ENCODE measurements at places on chromosomes 2 and 18.

DNA sequence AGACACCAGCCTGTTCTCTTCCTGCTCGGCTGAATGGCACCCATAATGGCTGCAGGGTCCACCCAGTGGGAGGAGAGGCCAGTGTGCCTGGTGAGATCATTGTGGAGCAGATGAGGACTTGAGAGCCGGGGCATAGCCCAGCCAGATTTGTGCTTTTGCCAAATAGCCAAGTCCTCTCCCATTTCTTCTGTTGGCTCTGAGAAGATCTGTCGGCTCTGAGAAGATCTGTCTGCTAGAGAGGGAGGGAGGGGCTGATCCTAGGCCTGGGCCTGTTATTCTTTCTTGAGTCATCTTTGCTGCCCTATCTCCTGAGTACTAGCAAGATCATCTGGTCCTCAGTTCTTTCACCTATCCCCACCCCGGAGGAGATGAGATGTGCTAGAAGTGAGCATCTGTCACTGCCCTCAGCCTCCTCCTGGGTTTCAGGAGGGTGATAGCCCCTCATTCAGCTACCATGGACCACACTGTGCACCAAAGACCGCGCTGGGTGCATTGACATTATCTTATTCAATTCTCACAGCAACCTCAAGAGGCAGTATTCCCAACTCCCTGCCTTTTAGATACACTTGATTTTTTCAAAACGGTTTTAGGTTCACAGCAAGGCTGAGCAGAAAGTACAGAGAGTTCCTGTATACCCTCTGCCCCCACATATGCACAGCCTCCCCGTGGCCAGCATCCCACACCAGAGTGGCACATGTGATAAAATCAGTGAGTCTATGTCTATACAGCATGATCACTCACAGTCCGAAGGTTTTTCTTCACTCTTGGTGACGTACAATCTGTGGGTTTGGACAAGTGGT, 98.6 kb downstream of the CAPN13 start:
- DNase-seq, result no peak

DNA sequence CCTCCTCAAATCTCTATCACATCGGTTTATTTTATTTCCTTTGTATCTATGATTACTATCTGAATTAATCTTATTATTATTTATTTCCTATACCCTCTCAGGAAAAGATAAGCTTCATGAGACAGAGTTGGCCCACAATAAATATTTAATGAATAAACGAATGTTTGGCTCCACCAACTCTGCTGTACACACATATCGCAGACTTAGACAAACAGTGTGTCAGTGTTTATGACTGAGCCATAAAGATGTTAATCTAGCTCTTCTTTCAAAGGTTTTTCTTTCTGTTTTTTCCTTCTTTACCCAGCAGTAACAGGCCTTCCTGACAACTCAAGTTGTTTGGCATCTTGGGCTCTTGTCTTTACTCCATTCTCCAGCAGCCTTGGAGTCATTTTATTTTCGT, 329.5 kb downstream of the CDH2 start:
- no peak for DNase-seq

- no peak for DNase-seq
Measured at GRCh38 chr2:239264838-239265651, 135.8 kb downstream of the HDAC4 start.

DNA sequence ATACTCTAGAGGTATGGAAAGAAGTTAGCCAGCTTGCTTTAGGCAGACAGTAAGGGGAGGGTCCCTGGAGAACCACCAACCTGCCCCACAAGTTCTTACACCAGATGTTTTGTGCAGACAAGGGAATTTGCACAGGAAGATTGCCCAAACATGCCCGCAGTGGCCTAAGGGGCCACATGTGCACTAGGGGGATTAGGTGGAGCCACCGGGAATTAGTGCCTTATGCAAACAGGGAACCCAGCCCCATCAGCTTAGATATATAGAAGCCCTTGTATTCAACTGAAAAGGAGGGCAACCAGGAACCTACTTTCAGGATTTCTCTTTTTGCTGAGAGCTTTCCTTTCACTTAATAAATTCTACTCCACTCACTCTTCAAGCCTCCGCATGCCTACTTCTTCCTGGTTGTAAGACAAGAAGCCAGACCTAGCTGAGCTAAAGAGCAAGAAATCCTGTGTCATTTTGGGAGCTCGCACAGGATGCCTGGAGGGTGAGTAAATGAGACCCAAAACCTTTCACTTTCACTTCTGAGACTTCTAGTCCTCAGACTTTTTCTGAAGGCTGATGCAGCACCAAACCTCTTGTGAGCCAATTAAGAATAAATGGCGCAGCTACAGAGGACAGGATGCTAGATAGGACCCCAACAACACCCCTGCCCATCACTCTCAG, 146.3 kb downstream of the GCA start:
- no peak for DNase-seq

DNA sequence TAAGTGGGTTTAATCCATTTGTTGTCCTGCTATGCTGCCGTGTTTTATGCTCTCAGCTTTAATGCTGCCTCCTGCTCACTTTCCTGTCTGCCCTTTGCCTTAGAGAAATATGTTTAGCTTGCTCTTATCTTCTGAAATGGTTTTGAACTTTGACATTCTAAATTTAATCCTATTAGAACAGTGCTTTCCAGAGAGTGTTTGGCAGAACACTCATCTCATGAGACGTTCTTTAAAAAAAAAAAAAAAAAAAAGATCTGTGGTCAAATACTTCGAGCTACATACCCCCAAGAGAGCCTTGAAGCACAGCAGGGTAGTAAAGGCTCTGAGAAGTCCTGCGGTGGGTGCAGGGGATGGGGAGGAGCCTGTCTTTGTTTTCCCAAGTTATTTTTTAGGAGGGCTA, 161.3 kb downstream of the SPP2 start:
- no peak for DNase-seq

DNA sequence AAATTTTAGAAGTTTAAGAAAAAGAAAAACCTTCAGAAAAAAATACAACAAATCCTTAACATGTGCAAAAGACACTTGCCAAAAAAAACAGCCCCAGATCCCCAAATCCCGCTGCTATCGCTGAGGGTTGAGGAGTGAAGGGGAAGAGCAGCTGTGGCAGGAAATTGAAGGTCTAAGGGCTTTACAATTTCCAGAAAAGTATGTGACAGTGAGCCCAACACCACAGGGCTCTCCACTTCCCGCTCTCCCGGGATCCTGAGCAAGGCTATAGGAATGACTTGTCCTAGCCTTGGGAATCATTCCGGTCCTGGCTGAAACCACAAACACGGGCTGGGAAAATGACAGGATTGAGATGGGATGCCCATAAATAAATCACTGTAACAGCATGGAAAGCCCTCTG, 191.4 kb downstream of the TMEM163 start:
- DNase-seq, result no peak

GRCh38 chr18:22613788-22614187, 196.1 kb upstream of the CTAGE1 start:
- DNase-seq, result no peak

- DNase-seq, result no peak
Measured at GRCh38 chr2:210267698-210268097, 42.5 kb upstream of the ACADL start.

DNA sequence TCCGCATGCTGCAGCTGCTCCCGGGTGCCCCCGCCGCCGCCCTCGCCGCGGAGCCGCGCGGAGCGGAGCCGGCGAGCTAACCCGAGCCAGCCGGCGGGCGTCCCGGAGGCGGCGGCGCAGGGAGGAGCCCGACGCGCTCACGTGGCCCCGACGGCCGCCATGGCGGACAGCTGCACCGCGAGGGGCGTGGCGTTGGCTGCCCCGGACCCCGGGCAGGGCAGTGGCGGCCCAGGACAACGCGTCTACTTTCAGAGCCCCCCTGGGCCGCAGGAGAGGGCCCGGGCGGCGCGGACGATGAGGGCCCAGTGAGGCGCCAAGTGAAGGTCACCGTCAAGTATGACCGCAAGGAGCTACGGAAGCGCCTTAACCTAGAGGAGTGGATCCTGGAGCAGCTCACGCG, 30.0 kb upstream of the CCNYL1 start:
- DNase-seq, result no peak

- DNase-seq, result no peak
Measured at GRCh38 chr2:143087033-143087432, 42.2 kb upstream of the ARHGAP15 start.

- no peak for DNase-seq
Measured at GRCh38 chr2:213627835-213628460, 343.7 kb downstream of the SPAG16 start.

GRCh38 chr2:126999106-126999756, 100.5 kb downstream of the TEX51 start:
- no peak for DNase-seq

- no peak for DNase-seq
Measured at GRCh38 chr2:240764605-240765004, 55.4 kb downstream of the KIF1A start.

DNA sequence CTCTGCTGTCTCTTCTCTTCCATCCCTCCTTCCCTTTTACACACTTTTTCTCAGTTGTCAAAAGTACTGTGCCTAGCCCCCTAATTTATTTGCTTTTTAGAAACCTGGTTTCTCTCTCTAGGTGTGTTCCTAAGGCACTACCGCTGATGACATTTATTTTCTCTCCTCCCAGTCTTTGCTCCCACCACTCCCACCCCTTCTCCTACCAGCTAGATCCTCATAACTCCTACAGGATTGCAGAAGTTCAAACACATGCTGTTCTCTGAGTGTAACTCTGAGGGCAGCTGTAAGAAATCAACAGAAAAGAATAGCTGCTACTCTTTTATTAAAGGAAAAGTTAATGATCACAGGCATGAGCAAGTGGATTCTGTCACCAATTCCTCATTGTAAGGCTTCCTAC, 22.3 kb upstream of the LRRTM1 start:
- no peak for DNase-seq

DNA sequence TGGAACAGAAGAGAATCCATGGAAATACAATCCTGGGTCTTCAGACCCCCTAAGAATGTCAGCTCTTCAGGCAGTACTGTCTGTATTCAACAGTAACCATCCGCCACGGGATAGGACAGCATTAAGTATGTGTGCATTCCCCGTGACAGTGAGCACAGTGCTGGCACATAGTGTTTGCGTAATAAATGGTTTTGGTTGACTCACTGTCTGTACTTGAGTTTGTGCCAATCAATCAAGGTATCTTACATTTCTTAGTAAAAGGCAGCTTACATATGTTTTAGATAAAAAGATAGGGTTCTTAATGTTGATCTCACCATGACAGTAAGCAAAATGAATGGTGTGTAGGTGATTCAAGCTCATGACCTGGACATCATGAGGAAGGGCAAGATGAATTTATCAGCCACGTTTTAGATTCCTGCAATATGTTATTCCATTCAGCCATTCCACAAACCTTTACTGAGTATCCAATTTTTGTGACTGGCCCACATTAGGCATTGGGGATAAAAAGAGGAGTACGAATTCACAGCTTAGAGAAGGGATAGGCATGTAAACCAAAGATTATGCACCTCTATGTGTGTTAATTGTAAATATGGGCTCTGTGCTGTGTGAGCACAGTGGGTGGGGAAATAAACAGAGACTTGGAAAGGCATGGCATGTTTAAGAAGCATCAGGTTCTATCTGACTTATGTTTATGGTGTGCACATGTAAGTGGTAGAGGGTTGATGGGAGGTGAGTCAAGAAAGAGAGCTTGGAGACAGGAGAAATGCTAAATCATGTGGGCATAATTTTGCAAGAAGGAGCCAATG, 258.8 kb downstream of the SLC8A1 start:
- no peak for DNase-seq

DNA sequence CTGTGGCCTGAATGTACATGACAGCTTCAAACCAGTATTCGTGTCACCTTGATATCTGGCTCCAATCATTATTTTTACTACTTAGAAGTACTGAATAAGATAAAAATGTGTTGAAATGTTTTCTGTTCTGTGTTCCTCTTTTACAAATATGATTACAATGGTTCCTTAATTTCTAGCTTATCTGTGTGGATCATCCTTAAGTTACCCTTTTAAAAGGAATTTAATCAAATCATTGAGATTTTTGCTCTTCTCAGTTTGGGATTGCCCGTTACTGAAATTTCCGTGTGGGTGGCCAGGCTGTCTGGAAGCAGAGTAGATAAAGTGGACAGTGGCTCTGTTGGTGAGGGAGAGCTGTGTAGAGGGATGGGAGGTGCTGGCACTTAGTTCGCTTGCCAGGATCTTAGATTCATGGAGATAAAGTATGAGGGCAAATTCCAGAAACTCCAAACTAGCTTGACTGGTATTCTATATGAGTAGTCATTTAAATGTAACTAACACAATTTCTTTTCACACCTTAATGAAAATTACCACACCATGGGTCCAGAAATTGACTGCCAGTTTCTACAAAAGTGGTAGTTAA, 27.4 kb upstream of the SAG start:
- DNase-seq, result no peak

GRCh38 chr2:161044095-161044865, 115.9 kb upstream of the TANK start:
- no peak for DNase-seq

GRCh38 chr2:190169221-190170072, 106.9 kb upstream of the MSTN start:
- no peak for DNase-seq

DNA sequence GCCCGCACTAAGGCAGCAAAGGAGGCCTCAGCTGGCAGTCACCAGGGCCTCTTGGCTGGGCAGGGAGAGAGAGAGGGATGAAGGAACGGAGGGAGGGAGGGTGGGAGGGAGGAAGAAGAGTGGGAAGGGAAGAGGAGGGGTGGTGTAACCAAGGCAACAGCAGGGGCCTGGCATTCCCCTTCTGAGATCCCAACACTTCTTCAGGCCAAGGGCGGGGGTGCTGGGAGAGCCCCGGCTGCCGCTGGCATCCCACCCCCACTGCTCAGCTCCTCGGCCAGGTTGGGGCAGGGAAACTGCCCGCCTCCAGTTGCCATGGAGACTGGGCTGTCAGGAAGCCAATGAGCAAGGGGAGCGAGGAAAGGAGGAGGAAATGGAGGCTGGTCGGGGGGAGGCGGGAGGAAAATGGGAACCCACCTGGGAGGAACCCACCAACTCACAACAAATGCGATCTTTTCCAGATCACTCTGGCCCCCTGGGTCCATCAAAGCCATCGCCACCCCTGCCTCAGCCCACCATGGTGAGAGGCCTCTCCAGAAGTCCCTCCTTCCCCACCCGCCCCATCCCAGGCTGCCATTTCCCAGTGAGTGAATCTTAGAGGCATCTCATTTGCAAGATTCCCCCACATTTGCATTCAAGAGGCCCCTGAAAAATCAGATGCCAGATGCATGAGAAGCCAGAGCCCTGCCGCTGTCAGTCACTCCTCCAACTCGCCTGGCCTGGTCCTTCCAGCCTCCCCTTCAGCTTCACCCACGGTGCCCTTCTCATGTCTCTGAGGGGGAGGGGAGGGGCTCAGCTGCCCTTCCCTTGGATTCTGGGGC, 12.4 kb downstream of the SH2D6 start:
- DNase-seq, result peak; percentile 56

DNA sequence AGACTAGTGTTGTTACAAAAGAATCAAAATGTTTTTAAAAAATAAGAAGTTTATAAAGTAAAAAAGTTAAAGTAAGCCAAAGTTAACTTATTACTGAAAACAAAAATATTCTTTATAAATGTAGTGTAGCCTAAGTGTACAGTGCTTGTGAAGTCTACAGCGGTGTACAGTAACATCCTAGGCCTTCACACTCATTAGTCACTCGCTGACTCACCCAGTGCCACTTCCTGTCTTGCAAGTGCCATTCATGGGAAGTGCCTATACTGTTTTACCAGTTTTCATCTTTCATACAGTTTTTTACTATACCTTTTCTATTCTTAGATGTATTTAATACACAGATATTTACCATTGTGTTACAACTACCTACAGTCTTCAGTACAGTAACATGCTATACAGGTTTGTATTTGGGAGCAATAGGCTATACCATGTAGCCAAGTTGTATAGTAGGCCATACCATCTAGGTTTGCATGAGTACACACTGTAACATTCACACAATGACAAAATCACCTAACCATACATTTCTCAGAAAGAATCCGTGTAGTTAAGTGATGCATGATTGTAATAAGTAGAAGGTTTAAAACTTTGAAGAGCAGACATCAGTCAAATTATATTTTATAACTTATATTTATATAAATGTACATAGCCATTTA, 13.4 kb downstream of the SERPINB7 start:
- DNase-seq, result peak; percentile 3

All from NCI-H510A (cell line).